Epithelial cell of proximal tubule (primary cell): ENCODE measurements at places on chromosomes 11 and 22.

DNA sequence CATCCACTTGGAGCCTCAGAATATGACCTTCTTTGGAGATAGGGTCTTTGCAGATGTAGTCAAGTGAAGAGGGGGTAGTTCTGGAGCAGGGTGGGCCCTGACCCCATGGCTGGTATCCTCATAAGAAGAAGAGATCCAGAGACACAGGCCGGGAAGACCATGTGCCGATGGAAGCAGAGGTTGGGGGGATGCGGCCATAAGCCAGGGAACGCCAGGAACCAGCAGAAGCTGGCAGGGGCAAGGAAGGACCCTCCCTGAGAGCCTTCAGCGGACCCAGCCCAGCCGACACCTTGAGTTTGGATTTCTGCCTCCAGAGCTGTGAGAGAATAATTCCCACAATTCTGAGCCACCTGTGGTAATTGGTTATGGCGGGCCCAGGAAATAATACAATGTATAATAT is 26.1 kb upstream of the SMIM38 start:
- DNase-seq: no peak

- no peak for DNase-seq
These were observed 901.4 kb upstream of the API5 start for GRCh38 chr11:42410251-42410955.

DNA sequence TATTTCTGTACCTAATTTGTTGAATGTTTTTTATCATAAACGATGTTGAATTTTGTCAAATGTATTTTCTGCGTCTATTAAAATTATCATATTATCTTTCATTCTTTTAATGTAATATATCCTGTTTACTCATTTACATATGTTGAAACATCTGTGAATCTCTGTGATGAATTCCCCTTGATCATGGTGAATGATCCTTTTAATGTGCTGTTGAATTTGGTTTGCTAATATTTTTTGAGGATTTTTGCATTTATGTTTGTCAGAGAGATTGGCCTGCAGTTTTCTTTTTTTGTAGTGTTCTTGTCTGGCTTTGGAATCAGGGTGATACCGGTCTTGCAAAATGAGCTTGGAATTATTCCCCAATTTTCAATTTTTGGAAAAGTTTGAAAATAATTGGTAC is 569.3 kb upstream of the CCDC179 start:
- no peak for DNase-seq

- no peak for DNase-seq
These were observed 512 bp downstream of the TOLLIP start for GRCh38 chr11:1308743-1309497.

- DNase-seq: no peak
These were observed 170.0 kb upstream of the PDGFD start for GRCh38 chr11:104333977-104334376.

DNA sequence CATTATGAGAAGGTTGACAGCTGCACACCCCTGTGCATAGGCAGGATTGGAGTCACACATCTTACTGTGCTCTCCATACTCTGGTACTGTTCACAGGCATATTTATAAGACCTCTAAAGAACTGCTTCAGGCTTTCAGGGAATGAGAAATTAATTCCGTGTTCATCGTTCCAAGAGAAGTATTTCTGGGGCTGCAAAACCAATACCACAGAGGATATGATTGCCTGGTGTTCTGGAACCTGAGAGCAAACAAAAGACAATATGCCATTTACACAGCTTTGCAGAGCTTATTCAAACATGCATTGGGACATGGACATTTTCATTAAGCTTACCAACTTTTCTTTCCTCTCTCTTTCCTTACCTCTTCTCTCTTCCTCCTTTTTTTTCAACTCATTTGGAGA is 388.7 kb downstream of the NTM start:
- no peak for DNase-seq

DNA sequence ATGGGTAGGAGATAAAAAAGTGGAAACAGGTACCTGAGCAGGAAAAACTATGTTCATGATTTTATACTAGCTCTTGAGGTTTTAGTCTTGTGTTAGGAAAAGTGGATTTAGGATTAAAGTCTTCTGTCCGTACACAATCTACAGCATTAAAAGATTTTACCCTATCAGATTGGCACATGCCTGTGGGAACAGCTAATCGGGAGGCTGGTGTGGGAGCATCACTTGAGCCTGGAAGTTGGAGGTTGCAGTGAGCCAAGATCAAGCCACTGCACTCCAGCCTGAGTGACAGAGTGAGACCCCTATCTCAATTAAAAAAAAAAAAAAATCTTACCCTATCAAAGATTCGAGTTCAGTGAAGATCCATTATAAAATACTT is 12.2 kb upstream of the CRKL start:
- no peak for DNase-seq

DNA sequence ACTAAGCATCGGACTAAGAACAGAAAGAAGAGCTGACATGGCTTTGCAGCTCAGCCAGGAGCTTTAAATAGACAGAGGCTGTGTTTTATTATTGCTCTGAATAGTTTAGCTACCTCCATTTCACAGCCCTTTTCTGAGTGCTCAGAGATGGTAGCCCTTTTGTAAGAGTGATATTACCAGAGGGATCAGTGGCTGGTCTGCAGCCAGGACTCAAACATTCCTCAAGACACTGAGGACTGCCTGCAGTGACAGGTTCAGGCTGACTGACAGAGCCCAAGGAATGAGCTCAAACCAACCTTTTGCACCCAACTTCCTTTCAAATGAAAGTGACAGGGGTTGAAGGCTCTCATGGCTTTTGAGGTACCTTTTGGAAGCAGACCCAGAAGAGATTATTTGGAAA is 189.0 kb downstream of the DDX10 start:
- DNase-seq: no peak

DNA sequence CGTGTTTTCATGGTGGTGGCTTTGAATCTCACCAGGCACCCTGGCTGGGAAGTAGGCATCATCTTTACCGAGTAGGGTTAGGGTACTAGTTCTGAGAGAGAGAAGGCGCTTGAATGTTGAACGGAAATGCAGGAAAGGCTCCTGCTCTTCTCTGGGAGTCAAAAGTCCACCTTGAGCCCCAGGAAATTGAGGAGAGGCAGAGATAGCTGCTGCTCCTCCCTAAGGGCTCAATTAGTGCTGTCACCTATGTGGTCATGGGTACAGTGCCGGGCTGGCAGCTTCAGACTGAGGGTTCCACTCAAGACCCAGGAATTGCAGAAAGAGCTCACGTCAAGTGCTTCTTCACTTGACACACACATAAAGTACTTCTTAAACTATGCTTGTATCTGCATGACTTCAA is 1.7 kb downstream of the CCDC157 start:
- DNase-seq: no peak

DNA sequence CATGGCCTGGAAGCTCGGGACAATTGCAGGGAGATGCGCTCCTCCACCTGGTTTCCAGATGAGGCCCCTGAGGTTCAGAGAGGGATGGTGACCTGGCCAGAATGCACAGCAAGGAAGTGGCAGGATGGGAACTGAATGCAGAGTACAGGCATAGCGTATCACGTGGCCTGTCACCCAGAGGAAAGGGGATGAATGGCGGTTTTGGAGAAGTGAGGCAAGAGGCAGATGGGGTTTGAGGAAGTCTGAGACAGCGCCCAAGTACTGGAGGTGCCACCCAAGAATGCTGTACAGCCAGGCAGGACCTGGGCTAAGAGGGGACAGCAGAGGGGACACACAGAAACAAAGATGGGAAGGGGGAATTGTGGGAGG is 4.9 kb downstream of the RAB3IL1 start:
- no peak for DNase-seq
